Cardiac muscle cell (in vitro differentiated cells and primary cell): ENCODE measurements at places on chromosomes 7 and 10. TPM values are rescaled to one million over a fixed set of nuclear protein-coding genes. Genes with fewer than 3 reads are reported as not detected.

Gene IMPDH1
- total RNA-seq = 23.1 and 24.0 TPM in 2 replicates

Gene HPSE2
- total RNA-seq = 6.1 and 7.5 TPM in 2 replicates

DNA sequence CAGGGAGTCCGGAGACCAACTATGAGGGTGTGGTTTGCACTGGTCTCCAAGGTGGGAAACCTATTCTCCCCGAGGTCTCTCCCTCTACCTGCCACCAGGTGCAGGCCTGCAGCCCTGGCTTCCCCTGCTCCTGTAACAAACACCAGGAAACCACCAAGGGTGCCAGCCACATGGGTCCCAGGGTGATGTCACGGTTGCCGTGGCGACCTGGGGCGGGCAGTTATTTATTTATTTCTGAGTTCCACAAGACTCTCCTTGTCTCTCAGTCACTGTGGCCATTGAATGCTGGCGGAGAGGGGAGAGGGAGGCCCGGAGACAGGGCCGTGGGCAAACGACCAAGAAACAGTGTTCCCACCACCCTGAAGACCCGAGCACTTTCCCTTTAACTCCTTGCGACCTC is 27.0 kb downstream of the MMD2 start:
- peak; percentile 5 for DNase-seq
- H3K4me1 ChIP-seq = no peaks in the 10 kb centered on the region
- H3K27me3 ChIP-seq = no peaks in the 10 kb centered on the region
- no peaks in the 10 kb centered on the region for H3K36me3 ChIP-seq

- peaks cover 5% of the 10 kb centered on the region for H3K4me1 ChIP-seq
- H3K27me3 ChIP-seq = peaks cover 5% of the 10 kb centered on the region
- H3K4me3 ChIP-seq = no peak overlapping the region
- H3K36me3 ChIP-seq = no peaks in the 10 kb centered on the region
- DNase-seq = no peak
These were observed 69.1 kb upstream of the FAM20C start for GRCh38 chr7:123237-123636.

DNA sequence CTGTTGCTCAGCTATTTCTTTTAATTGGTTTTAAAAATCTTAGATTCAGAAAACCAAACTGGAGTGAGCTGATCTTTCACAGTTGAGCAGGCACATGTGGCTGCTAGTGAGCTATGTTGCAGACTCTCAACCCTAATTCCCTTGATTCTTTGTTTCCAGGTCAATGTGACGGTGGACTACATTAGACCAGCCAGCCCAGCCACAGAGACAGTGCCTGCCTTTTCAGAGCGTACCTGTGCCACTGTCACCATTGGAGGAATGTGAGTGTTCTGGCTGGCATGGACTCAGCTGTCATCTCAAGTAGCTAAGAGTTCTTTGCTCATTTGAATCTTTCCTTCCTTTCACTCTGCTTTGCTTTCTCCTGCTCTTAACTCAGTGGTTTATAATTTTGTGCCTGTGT is 187.1 kb downstream of the LRRC4 start:
- H3K27ac ChIP-seq = peak overlapping the region; percentile 77
- H3K4me3 ChIP-seq = no peak overlapping the region
- DNase-seq = no peak
- no peaks in the 10 kb centered on the region for H3K27me3 ChIP-seq
- peaks cover 24% of the 10 kb centered on the region for H3K4me1 ChIP-seq

DNA sequence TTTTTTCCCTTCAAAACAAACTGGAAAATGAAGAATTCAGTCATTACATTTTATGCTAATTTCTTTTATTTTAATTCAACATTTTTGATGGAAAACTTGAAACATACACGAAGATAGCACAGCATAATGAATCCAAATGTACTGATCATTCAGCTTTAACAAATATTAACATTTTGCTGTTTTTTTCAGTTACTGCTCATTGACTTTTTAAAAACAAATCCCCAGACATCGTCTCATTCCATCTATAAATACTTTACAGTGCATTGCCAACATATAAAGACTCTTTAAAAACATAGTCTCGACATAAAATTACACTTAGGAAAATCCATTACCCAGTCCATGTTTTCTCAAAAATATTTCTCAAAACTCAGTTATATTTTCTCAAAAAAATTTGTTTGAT is 452.3 kb downstream of the GALNT17 start:
- H3K4me1 ChIP-seq = no peaks in the 10 kb centered on the region
- no peaks in the 10 kb centered on the region for H3K36me3 ChIP-seq
- H3K4me3 ChIP-seq = no peak overlapping the region
- no peaks in the 10 kb centered on the region for H3K27me3 ChIP-seq

DNA sequence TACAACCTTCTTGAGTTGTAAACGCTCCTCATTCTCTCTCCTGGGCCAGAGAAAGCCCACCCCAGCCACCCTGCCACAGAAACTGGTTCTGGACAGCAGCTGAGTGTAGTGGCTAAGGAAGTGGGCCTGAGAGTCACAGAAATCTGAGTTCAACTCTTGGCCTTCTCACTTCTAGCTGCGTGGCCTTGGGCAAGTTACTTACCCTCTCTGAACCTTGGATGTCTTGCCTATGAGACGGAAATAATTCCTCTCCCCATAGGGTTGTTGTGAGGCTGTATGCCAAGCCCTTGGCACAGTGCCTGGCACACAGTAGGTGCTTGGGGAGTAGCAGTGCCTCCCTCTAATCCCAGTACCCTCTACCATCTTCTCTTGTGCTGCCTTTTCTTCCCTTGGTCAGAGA is 51.5 kb downstream of the ADAMTS14 start:
- no peak for DNase-seq
- H3K27ac ChIP-seq = no peak overlapping the region
- H3K36me3 ChIP-seq = no peaks in the 10 kb centered on the region
- no peaks in the 10 kb centered on the region for H3K4me1 ChIP-seq
- no peaks in the 10 kb centered on the region for H3K27me3 ChIP-seq

GRCh38 chr7:135706858-135707569 is 21.0 kb downstream of the SLC13A4 start:
- DNase-seq = no peak
- H3K4me3 ChIP-seq = no peak overlapping the region
- H3K4me1 ChIP-seq = peaks cover under 1% of the 10 kb centered on the region

GRCh38 chr10:93030409-93030808 is 30.2 kb upstream of the CYP26C1 start:
- H3K4me3 ChIP-seq = no peak overlapping the region
- H3K36me3 ChIP-seq = no peaks in the 10 kb centered on the region
- H3K27me3 ChIP-seq = no peaks in the 10 kb centered on the region
- DNase-seq = no peak
